ENCODE measurements at places on chromosomes 5 and 9. TPM values are rescaled to one million over a fixed set of nuclear protein-coding genes. Genes with fewer than 3 reads are reported as not detected.

GRCh38 chr9:101372327-101373118, 12.3 kb downstream of the BAAT start:
- H3K27ac ChIP-seq: no peak overlapping the region
- DNase-seq: no peak
- no peak overlapping the region for H3K4me3 ChIP-seq
- H3K36me3 ChIP-seq: no peaks in the 10 kb centered on the region
- H3K4me1 ChIP-seq: peaks cover 21% of the 10 kb centered on the region

Gene TMEM174
- total RNA-seq: not detected

GRCh38 chr5:82663225-82663624, 385.1 kb upstream of the RPS23 start:
- no peaks in the 10 kb centered on the region for H3K36me3 ChIP-seq
- H3K27me3 ChIP-seq: no peaks in the 10 kb centered on the region
- peaks cover 22% of the 10 kb centered on the region for H3K4me1 ChIP-seq
- DNase-seq: no peak
- H3K4me3 ChIP-seq: no peak overlapping the region

GRCh38 chr5:11377896-11378295, 526.4 kb downstream of the CTNND2 start:
- no peaks in the 10 kb centered on the region for H3K4me1 ChIP-seq
- H3K27me3 ChIP-seq: no peaks in the 10 kb centered on the region
- H3K27ac ChIP-seq: no peak overlapping the region
- H3K4me3 ChIP-seq: no peak overlapping the region
- no peak for DNase-seq

DNA sequence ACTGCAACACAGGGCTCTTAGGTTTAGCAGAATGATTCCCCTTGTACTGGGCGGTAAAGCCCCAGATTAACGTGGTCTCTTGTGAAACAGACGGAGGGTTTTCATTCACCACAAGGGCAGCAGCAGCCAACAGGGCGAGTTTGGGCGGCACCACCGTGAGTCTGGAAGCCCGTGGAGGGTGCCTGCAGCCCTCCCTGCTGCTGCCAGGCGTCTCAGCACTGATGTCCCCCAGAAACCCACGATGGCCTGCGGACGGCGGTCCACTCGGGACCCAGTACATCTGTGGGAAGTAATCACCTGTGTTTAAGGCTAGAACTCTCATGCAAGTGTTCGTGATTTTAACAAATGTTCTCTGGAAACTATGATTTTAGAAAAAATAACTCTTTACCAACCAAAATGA, 67.8 kb downstream of the IRX2 start:
- H3K27ac ChIP-seq: no peak overlapping the region
- H3K4me3 ChIP-seq: no peak overlapping the region
- DNase-seq: no peak
- no peaks in the 10 kb centered on the region for H3K36me3 ChIP-seq
- no peaks in the 10 kb centered on the region for H3K4me1 ChIP-seq

Gene DOCK2
- not detected for total RNA-seq

GRCh38 chr9:97551308-97551707, 49.8 kb downstream of the TMOD1 start:
- no peak for DNase-seq
- no peaks in the 10 kb centered on the region for H3K4me1 ChIP-seq
- H3K27me3 ChIP-seq: no peaks in the 10 kb centered on the region
- no peak overlapping the region for H3K27ac ChIP-seq

Gene SVEP1
- total RNA-seq: not detected

Gene HRCT1
- total RNA-seq: not detected

DNA sequence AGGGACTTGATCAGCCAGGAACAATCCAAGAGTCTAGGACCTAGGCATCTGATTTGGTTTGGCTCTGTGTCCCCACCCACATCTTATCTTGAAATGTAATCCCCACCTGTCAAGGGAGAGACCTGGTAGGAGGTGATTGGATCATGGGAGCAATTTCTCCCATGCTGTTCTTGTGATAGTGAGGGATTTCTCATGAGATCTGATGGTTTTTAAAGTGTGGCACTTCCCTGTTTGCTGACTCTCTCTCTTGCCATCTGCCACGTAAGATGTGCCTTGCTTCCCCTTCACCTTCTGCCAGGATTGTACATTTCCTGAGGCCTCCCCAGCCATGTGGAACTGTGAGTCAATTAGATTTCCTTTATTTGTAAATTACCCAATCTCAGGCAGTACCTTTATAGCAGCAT, 201.7 kb upstream of the ACTBL2 start:
- no peaks in the 10 kb centered on the region for H3K36me3 ChIP-seq
- no peaks in the 10 kb centered on the region for H3K27me3 ChIP-seq
- H3K27ac ChIP-seq: no peak overlapping the region
- H3K4me1 ChIP-seq: no peaks in the 10 kb centered on the region
- no peak overlapping the region for H3K4me3 ChIP-seq

DNA sequence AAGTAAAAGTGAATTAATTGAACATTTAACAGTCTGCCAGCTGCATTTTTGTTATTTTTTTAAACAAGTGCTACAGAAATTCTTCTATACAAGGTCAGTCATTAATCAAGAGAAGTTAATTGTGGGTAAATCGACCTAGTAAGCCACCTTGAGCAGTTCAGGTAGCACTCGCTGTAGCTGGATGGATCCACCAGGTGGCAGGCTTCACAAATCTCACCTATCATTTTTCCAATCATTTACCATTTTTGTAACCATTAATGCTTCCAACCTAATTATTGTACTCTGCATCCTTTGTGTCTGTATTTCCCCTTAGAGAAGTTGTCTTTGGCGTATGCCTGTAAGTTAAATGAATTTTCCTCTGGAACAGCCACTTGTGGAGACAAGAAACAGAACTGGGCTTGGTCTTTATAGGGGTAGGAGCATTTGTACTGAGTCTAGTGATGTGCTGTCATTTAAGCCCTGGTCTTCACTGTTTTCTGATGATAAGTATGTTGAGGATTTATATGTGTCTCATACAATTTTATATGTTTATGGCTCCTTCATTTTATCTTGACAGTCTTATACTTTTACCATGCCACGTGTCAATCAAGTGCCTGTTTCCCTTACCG, 39.5 kb downstream of the CD180 start:
- no peak overlapping the region for H3K4me3 ChIP-seq
- no peak overlapping the region for H3K27ac ChIP-seq
- DNase-seq: peak; percentile 22

DNA sequence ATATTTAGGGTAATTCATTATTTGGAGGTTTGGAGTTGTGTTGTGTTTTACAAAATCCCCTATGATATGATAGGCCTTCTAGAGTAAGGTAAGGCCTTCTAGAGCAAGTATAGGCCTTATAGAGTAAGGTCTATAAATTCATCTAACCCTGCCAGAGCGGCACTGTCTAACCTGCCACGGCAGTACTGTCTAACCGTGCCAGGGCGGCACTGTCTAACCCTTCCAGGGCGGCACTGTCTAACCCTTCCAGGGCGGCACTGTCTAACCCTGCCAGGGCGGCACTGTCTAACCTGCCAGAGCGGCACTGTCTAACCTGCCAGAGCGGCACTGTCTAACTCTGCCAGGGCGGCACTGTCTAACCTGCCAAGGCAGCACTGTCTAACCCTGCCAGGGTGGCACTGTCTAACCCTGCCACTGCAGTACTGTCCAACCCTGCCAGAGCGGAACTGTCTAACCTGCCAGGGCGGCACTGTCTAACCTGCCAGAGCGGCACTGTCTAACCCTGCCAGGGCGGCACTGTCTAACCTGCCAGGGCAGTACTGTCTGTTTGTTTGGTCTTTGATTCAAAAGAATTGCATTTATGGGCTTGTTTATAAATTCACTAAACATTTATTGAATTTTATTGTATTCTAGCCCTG, 9.6 kb downstream of the RNF20 start:
- H3K4me1 ChIP-seq: no peaks in the 10 kb centered on the region
- no peak overlapping the region for H3K4me3 ChIP-seq
- H3K27ac ChIP-seq: no peak overlapping the region
- peaks cover 56% of the 10 kb centered on the region for H3K36me3 ChIP-seq
- DNase-seq: no peak

GRCh38 chr9:78132701-78133058, 101.1 kb upstream of the GNAQ start:
- no peaks in the 10 kb centered on the region for H3K4me1 ChIP-seq
- no peaks in the 10 kb centered on the region for H3K36me3 ChIP-seq
- no peak overlapping the region for H3K27ac ChIP-seq
- no peaks in the 10 kb centered on the region for H3K27me3 ChIP-seq

GRCh38 chr9:69147041-69147834, 26.8 kb upstream of the TJP2 start:
- H3K36me3 ChIP-seq: peaks cover 59% of the 10 kb centered on the region
- no peak overlapping the region for H3K4me3 ChIP-seq
- H3K27me3 ChIP-seq: no peaks in the 10 kb centered on the region

- no peaks in the 10 kb centered on the region for H3K4me1 ChIP-seq
- no peak overlapping the region for H3K4me3 ChIP-seq
- no peaks in the 10 kb centered on the region for H3K36me3 ChIP-seq
- no peak for DNase-seq
These were observed 106.3 kb downstream of the SLC1A3 start for GRCh38 chr5:36712706-36713105.

DNA sequence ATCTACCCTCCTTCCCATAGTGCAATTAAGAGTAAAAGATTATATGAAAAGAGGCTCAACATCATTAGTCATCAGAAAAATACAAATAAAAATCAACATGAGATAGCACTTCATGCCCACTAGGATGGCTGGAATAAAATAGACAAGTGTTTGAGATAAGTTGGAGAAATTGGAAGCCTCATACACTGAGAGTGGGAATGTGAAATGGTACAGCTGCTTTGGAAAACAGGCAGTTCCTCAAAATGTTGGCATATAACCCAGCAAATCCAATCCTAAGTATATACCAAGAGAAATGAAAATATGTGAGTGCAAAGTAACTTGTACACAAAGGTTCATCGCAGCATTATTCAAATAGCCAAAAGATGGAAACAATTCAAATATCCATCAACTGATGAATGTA, 9.8 kb downstream of the SPATA31D3 start:
- H3K4me3 ChIP-seq: no peak overlapping the region
- H3K36me3 ChIP-seq: no peaks in the 10 kb centered on the region
- DNase-seq: no peak

DNA sequence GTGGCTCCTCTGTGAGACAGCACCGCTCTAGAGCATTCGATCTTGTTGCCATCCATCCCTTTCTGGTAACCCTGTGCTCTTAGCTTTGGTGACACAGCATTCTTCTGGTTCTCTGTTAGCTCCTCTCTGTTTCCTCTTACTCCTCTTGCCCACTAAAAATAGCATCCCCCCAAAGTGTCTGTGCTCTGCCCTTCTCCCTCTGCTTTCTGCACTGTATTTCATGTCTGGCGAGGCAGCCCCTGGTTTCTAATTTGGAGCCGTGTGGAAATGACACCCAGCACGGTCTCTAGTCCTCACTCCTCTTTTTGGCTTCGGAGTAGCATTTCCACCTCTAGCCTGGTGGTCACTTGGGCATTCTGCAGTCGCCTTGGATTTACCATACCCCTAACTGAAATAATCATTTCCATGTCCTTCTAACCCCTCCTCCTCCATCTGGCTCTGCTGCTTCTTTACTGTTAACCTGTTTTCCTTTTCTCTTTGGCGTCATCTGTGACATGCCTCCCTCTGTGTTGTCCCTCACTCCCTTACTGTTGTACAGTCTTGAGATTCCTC, 23.8 kb downstream of the NPR3 start:
- H3K27ac ChIP-seq: no peak overlapping the region
- H3K36me3 ChIP-seq: no peaks in the 10 kb centered on the region
- peaks cover 3% of the 10 kb centered on the region for H3K27me3 ChIP-seq
- DNase-seq: no peak
- no peak overlapping the region for H3K4me3 ChIP-seq
- no peaks in the 10 kb centered on the region for H3K4me1 ChIP-seq

GRCh38 chr5:113263545-113263944, 171.2 kb downstream of the TSSK1B start:
- no peak for DNase-seq
- H3K4me3 ChIP-seq: no peak overlapping the region
- no peaks in the 10 kb centered on the region for H3K27me3 ChIP-seq

- no peak for DNase-seq
- peaks cover 6% of the 10 kb centered on the region for H3K4me1 ChIP-seq
- H3K27me3 ChIP-seq: no peaks in the 10 kb centered on the region
These were observed 6.8 kb downstream of the CA9 start for GRCh38 chr9:35680331-35681105.

Gene CCNI2
- not detected for total RNA-seq

GRCh38 chr5:44919560-44919959, 110.8 kb downstream of the MRPS30 start:
- H3K4me3 ChIP-seq: no peak overlapping the region
- H3K36me3 ChIP-seq: no peaks in the 10 kb centered on the region

Data from HepG2 (cell line).